ENCODE measurements at places on chromosomes 11 and 22.

DNA sequence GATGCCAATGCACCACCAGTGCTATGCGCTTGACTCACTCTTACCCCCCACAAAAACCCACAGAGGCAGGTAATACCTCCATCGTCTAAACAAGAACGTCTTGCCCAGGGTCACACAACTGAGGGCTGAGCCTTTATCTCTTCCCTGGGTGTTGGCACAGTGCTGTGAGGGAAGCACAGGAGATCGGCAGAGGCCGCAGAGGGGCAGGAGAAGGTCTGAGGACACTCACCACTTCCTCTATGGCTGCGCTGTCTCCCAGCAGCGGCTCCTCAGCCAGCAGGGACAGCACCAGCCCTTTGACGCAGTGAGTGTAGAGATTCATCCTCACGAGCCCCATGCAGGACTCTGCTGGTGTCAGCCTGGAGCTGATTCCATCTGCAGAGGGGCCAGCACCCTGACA is 19.9 kb downstream of the HPS4 start:
- DNase-seq: no peak

DNA sequence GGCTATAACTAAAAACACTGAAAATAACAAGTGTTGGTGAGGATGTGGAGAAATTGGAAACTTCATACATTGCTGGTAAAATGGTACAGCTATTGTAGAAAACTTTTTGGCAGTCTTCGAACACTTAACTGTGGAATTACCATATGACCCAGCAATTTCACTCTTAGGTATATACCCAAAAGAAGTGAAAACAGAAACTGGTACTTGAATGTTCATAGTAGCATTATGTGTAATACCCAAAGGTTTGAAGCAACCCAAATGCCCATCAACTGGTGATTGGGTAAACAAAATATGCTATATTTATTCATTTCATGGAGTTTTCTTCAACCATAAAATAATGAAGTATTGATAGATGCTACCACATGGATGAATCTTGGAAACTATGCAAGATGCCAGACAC is 40.8 kb upstream of the FTH1 start:
- no peak for DNase-seq

DNA sequence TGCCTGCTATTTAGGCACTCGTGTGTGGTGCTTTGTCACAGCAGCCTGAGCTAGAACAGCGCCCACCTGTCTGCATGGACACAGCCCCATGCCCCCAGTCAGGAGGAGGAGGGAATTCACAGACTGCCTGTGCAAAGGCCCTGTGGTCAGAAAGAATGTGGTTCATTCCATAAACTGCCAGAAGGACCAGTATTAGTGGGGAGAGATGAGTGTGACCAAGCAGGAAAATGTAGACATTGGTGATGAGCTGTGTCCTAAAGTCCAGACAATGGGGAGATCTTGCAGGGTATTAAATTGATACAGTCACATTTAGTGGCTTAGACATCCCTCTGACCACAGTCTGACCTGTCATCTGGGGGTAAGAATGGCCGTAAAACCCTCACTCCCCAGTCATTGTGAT is 83.7 kb upstream of the LINC01488 start:
- no peak for DNase-seq

DNA sequence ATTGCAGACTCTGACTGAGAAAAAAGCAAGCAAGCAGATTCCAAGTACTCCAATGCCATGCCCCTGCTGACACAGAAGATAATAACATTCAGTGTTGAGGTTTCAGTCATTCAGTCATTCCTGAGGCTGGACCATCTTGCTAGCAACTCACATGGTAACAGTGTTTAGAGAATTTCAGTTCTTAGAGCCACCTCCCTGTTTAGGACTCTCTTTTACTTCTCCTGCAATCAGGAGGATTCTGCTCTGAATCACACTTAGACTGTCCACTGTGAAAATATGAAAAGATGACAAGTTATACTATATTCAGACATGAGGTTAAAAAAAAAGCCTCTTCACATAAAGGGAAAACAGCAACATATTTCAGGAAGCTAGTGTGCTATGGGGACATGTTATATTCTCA is 183.9 kb upstream of the CTSC start:
- DNase-seq: no peak

DNA sequence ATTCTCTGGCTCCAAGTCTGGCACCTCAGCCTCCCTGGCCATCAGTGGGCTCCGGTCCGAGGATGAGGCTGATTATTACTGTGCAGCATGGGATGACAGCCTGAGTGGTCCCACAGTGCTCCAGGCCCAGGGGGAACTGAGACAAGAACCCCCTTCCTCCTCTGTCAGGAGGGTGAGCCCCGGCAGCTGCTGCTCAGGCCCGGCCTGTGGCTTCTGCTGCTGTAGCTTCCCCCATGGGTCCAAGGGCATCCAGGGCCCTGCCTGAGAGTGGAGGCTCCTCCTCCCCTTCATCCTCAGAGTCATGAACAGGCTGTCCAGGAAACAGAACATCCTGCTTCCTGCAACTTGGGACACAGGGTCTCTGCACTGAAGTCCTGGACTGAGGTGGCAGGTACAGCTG is 113.6 kb downstream of the VPREB1 start:
- no peak for DNase-seq

GRCh38 chr22:35308480-35309021 is 8.9 kb downstream of the TOM1 start:
- no peak for DNase-seq

GRCh38 chr11:122920579-122920978 is 38.0 kb downstream of the JHY start:
- DNase-seq: no peak

DNA sequence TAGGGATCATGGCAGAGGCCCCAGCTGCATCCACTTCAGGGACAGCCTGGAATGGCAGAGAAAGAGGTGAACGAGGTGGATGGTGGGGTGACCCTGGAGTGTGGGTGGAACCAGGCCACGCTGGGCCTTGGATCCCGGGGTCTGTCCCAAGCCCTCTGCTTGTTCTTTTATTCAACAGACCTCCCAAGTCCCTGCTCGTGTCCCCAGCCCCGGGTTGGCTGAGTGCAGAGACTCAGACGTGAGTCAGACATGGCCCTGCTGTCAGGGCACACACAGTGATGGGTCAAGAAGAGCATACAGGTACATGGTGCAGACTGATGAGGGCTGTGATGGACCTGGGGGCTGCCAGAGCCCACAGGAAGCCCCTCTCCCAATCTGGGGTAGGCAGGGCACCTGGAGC is 6.6 kb downstream of the ARHGAP8 start:
- no peak for DNase-seq

DNA sequence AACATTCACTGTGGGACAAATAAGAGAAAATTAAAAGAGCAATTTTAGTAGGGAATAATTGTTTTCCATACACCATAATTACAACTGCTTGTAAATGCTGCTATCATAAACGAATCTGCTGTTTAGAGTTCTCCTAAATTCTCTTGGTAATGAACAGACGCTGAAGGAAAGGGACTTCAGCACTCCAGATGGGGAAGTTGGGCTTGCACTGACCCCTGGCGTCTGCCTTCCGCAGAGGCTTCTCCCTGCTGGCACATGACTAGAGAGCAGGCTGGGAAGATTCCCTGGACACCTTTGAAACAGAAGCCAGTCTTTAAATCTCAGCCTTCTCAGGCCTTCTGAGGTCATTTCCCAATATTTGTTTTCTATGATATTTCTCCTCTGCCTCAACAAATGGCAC is 84.1 kb downstream of the NXPE2 start:
- DNase-seq: no peak

- DNase-seq: no peak
Observed at GRCh38 chr22:37206118-37206840, 6.0 kb downstream of the SSTR3 start.

GRCh38 chr11:119361056-119361787 is 14.7 kb upstream of the MFRP start:
- peak; percentile 56 for DNase-seq

GRCh38 chr11:59011655-59012397 is 72.5 kb downstream of the GLYATL1 start:
- no peak for DNase-seq

GRCh38 chr22:28254396-28254795 is 335.3 kb upstream of the PITPNB start:
- no peak for DNase-seq

- no peak for DNase-seq
Observed at GRCh38 chr11:62770778-62771143, 435 bp upstream of the TAF6L start.

- DNase-seq: peak; percentile 26
Observed at GRCh38 chr22:37197451-37198257, 9.6 kb upstream of the C1QTNF6 start.

GRCh38 chr11:134252346-134253187 is 585 bp downstream of the THYN1 start:
- DNase-seq: no peak

DNA sequence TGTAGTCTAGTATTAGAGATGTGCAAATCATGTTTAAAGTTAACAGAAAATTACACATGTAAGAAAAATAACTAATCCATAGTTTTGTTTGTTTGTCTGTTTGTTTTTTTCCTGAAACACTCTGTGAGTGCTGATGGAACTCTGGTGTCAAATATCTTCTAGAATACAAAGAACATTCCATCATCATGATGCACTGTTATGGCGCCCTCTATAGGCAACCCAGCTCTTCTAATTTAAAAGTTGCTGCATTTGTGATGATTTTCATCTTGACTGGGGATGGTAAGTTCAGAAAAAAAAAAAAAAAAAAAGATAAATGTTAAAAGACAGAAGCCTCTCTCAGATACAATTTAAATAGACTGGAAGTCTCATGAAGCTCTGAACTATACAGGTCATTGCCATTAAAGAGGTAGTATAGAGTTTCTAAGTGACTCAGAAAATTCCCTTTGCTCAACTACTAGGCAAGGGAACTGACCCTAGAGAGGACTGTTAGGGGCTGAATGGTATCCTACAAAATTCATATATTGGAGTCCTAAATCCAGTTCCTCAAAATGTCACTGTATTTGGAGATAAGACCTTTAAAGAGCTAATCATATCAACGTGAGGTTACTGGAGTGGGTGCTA is 597.2 kb upstream of the ANO3 start:
- no peak for DNase-seq

- DNase-seq: no peak
Observed at GRCh38 chr22:49627217-49628181, 200.2 kb downstream of the BRD1 start.

DNA sequence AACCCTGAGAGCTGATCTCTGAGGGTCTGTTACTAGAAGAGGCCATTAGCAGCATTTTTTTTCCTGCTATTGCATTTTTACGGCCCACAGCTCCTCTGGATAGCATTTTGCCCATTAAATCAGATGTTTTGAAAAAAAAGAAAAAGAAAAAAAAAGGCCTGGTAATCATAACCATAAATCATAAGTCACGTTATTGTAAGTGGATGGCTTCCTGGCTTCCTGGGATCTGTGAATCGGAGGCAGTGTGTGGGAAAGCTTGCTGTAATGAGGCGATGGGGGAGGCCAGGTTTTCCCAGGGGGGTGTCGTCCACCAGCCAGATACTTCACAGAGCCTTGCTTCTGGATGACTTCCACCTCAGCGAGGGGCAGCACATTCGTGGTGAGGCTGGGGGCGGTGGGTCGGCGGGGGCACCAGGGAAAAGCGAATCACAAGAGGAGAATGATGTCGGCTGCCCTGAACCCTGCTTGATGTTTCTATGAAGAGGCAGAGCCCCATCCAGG is 106.5 kb upstream of the SYT13 start:
- no peak for DNase-seq

DNA sequence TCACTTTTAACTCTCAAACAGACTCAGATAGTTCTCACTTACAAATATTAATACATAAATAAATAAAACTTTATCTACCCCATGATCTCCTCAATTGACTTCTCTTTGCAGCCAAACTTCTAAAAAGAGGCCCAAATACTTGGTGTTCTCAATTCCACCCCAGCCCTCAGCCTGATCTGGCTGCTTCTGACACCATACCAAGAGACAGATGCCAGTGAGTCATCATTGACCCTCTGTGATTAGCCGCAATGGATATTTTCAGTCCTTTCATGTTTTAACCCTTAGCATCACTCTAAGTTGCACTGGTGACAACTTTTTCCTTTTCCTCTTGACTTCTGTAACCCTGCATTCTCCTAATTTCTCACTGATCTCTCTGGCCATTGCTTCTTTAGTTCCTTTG is 184.1 kb upstream of the ARHGAP20 start:
- DNase-seq: no peak

DNA sequence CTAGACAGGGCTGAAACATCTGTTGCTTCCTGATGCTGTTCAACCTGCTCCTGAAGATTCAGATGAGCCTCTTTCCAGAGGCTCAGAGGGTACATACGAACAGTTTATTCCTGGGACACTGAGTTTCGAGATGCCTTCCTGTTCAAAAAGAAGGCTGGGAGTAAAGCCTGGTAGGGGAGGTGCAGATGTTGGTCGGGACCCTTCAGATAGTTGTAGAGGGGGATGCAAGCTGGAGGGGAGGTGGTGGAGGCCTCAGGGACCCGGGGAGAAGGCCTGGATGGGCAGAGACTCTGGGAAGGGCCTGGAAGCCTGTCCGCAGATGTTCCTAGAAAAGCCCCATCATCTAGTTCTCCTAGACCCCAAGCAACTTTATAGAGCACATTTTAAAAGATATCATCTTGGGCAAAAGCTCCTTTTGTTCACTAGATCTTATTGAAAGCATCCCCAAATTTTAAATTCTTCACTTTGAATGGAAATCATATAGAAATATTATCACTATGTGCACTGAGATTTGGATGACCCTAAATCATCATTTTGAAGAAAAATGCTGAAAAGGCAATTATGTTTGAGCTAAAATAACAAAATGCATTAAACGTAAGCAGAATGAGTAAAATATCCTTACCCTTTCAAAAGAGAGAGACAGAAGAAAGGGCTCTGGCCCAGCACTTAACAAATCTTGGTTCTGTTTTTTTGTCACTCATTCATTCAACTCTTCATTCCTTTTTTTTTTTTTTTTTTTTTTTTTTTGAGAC is 41.2 kb downstream of the RTL6 start:
- no peak for DNase-seq

DNA sequence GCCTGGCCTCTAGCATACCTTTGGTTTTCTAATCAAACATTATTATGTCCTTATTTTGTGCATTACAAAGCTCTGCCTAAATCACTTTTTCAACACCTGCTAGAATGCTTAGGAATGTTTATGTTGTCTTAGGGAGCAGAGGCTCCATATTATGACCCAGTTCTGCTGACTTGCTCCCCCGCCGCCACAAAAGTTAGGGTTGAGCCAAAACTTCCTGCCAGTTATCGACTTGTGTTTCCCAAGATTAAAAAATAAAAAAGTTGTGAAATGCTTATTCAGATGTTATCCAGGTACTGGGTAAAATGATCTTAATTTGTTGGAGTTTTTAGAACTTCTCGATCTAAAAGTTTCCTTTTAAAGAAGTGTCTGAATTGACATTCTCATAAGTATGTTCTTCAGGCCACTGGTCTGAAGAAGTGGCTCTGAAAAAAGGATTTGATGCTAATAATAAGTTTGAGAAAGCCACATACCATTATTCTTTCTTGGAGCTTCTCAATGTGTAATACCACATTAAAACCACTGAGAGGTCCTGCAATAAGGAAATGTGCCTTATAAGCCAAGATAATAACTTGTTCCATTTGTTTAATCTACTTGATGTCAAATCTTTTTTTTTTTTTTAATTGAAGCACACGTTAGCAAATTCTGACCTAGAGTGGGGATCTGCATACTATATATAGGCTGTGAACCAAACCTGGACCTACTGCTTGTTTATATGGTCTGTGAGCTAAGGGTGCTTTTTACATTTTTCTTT is 2.2 kb downstream of the RNF185 start:
- no peak for DNase-seq

GRCh38 chr11:85967457-85967856 is 101.4 kb downstream of the PICALM start:
- no peak for DNase-seq

GRCh38 chr11:114132944-114133394 is 73.5 kb downstream of the ZBTB16 start:
- no peak for DNase-seq

- no peak for DNase-seq
Observed at GRCh38 chr22:16721961-16722360, 103.2 kb downstream of the XKR3 start.

- DNase-seq: no peak
Observed at GRCh38 chr11:83954780-83955179, 668.6 kb upstream of the CCDC90B start.

All from SW 1271 (cell line).